CD4-positive, alpha-beta T cell treated with Interleukin-6 at 100 ng/mL for 8 hours (primary cell): ENCODE measurements at places on chromosomes 11 and 22.
A peak's percentile ranks its signal among the peaks of the same experiment; 100 is the strongest.

GRCh38 chr22:28441720-28442263 lies 237.8 kb downstream of the TTC28 start:
- DNase-seq: no peak

DNA sequence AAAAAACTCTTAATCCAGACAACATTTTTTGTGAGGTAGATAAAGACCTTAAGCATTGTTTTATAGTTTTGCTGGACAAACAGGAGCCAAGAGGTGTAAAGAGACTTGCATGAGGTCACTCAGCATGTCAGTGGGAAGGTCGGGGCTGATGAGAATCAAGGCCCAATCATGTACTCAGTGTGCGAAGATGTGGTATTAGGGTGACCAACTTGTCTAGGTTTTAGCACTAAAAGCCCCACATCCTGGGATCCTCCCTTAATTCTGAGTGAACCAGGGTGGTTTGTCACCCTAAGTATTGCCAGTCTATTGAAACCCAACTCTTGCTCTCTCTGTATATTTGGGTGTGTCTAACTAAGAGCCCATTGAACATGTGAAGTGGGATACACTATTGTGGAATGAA lies 19.5 kb upstream of the SORL1-AS1 start:
- no peak for DNase-seq

DNA sequence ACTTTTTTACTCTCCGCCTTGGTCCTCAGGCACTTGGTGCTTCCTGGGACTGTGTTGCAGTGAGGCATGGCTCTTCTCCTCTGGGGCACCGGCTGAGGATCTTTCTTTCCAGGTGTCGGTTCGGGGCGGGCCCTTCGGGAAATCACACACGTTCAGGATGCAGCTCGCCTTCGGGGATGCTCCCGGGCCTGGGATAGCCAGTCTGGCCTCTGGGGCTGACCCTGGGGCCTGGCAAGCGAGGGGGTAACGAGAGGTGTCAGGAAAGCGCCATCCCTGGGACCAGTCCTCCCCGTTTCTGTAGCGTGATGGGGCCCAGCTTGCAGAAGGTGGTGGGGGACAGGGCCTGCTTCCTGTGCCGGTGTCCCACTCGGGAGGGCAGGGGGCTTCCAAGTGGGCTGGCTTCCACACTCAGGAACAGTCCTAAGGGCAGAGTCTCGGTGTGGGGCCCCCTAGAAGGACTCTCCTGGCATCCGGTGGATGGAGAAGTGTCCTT lies 53.6 kb downstream of the LRP5 start:
- DNase-seq: no peak

GRCh38 chr11:48006301-48006992 lies 26.1 kb downstream of the PTPRJ start:
- DNase-seq: peak; percentile 43

- DNase-seq: no peak
Measured at GRCh38 chr11:33725496-33725895, 10.7 kb downstream of the CD59 start.

DNA sequence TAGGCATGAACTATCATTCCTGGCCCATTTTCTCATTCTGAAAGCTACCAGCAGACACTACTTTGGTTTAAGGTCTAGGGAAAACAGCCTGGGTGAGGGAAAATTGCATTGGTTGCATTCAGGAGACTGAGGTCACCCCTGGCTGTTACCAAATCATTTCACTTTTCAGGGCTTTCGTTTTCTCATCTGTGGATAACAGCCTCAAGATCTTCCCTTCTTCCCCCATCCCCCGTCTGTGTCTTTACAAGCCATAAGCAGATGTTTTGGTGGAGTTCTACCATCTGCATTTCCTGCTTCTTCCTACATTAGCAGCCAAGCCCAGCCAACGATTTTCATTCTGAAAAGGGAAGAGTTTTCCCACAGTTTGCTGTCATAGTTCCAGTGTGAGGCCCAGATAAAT lies 130.4 kb downstream of the HIPK3 start:
- DNase-seq: no peak

DNA sequence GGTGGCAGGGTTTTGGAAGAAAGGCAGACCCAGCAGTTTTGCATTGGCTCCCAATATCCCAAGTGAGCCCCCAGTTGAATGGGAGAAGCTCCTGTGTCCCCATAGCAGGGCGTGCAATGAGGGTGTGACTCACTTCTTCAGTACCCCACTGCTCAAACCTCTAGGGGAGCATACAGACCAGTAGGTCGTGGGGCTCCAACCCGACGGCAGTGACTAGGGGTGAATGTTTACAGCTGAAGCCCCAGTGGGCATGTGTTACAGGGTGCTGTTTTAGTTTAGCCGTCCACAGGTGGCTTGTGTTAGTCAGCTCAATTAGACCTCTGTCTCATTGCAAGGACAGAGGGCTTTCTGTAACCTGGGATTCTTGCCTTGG lies 564.5 kb upstream of the CNTN5 start:
- no peak for DNase-seq

- no peak for DNase-seq
Measured at GRCh38 chr11:993632-994167, 42.8 kb downstream of the MUC6 start.

- no peak for DNase-seq
Measured at GRCh38 chr11:73559743-73560142, 38.2 kb downstream of the FAM168A start.

- DNase-seq: no peak
Measured at GRCh38 chr11:112858289-112859023, 102.8 kb upstream of the NCAM1 start.

GRCh38 chr11:118281284-118281683 lies 17.2 kb upstream of the MPZL2 start:
- DNase-seq: no peak

GRCh38 chr22:30167296-30167695 lies 79.3 kb downstream of the LIF start:
- DNase-seq: no peak

DNA sequence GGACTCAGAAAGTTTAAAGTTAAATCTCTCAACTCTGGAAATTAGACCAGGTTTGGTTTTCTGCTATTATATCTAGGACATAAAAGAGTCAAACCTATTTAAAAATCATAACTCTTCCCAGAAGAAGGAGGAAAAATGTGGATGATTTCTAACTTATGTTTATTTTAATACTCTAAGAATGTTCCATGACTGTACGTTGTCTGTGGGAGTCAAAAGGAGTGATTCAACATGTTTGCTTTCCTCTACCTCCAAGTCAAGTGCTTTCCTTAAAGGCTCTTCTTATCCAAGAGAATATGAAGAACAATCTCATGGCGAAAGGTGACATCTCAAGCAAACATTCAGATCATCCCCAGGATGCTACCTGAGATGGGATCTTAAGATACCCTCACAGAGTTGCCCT lies 21.6 kb downstream of the OR51E1 start:
- no peak for DNase-seq
